Activated T-cell treated with anti-CD3 and anti-CD28 coated beads, Interleukin-2, amount 50 U/mL, for 48 hours (primary cell): ENCODE measurements at places on chromosomes 7 and 10.

- no peak for DNase-seq
Observed at GRCh38 chr10:121154846-121155245, 303.7 kb downstream of the WDR11 start.

GRCh38 chr7:142814451-142814850, 40.4 kb upstream of the EPHB6 start:
- no peak for DNase-seq

GRCh38 chr7:95859429-95859828, 87.1 kb downstream of the DYNC1I1 start:
- DNase-seq: no peak

DNA sequence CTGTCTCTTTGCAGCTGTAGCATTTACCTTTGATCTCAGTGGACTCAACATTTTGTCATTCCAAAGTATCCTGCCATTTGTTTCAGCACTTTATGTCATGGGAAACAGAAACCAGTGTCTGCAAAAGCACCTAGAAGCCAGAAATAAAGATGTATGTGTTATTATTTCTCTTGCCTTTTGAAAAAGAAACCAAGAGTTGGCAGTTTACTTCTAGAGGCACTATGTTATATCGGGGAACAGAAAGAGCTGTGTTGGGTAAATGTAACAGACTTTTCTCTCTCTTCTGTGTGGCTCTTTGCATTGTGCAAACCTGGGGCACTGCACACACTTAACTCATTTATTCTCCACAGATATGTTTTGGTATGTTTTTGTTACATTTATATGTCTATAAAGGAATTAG, 36.7 kb downstream of the ZNF138 start:
- no peak for DNase-seq

DNA sequence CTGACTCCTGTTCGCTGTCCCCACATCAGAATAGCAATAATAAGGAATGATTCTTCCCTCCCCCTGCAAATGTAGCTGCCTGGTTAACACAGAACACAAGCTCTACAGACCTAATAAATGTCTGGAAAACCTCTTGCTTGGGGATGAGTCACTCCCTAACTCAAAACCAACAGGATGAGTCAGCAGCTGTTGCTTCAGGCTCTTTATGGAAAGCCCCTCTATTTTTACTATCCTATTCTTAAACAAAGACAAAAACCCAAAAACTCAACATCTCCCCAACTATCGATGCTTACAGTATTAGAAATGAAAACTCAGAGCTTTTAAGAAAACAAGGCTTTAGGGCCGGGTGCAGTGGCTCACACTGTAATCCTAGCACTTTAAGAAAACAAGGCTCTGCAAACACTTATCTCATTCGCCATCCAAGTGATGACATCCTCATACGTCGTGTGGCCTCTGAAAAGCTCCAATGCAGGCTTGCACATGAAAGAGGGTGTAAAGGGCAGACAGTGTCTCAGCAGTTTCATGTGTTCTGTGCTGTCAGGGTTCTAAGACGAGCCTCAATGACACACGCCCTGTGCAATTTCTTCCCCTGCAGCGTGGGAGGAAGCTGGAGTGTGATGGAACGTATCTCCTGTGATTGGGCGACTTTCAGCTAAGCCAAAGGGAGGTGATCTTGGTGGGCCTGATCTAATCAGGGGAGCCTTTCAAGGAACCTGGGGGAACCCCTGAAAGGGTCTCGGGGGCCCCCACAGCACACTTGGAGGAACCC, 70.1 kb downstream of the AMZ1 start:
- peak; percentile 85 for DNase-seq

DNA sequence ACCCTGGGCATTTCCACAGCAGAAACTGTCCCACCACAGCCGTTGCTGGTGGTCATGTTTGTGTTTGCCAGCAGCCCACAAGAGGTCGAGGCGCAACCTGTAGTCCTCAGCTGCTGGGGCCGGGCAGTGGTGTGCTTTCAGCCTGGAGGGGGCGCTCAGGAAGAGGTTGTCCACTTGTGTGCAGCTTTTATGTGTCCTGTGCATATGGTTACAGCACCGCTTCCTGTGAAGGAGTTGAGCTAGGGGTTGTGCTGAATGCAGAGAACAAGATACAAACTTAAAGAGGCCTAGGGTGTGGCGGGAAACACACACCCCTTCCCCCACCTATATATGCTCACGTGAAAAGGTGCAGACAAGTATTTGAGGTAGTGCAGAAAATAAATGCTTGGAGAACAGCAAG, 29.5 kb upstream of the PFKFB3 start:
- DNase-seq: peak; percentile 77

DNA sequence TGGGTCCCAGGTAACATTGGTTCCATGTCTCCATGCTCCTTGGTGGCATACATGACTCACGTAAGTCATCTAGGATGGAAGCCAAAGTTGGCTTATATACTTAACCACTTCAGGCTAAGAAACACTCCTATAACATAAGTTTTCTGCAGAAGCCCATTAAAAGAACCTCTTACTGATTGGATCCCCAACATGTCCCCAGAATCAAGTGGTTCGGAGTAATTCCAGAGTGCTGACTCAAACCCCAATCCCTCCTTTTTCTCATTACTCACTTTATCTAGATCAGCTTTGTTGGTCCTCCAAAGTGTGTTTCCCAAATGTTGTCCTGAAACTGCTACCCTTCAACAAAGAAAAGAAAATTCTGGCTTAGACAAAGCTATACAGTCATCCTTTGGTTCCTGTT, 10.1 kb upstream of the ATOH7 start:
- DNase-seq: no peak

GRCh38 chr10:95214793-95215192, 20.8 kb downstream of the ACSM6 start:
- DNase-seq: no peak

GRCh38 chr10:3140280-3140679, 32.3 kb downstream of the PITRM1 start:
- DNase-seq: no peak

DNA sequence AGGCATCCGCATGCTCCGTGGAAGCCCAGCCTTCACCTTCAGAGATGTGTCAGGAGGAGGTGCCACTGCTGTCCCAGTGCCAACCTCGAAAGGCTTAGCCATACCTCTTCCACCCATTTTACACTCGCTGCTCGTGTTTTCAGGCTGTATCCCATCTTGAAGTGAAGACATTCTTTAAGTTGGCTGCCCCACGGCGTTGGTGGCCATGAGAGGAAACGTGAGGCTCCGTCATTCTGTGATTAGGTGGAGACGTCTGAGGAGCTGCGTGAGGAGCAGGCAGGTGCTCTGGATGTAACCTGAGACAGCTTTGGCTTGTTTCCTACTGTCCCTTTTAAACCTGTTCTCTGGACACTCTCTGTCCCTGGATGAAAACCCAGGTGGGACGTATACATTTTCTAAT, 159.9 kb upstream of the RNF32 start:
- no peak for DNase-seq

DNA sequence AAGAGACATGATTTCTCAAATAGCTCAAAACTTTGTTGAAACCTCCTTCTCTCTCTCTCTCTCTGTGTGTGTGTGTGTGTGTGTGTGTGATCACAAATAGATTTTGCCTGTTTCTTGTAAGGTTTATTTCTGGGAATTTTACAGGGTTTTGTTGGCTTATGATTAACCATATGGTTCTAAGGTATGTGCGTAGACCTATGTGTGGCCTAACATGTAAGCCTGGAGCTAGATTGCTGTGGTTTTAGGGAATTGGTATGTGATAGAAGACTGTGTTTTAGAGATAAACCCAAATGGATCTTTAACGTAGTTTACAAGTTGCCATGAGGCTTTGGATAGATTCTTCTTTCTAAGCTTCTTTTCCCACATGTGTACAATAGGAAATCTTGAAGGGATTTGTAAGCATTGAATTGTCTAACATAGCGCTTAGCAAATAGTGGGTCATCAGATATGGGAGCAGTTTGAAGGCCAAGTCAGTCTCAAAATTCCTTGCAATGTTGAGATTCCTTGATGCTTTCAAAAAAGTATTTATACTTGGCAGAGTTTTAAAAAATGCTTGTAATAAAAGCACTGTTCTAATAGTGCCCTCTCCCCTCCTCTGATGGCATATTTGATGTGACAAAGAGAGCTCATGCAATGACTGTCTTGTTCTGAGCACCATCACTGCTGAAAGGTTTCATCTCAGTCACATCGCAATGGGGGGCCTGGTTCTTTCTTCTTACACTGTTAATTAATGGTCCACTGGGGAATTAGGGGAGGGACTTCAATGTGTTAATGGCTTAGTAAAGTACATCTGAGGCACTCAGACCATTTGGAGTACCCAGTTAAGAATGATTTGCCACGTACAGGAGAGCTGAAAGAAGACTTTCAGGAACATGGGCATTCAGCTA, 118.2 kb downstream of the SNX10 start:
- no peak for DNase-seq

DNA sequence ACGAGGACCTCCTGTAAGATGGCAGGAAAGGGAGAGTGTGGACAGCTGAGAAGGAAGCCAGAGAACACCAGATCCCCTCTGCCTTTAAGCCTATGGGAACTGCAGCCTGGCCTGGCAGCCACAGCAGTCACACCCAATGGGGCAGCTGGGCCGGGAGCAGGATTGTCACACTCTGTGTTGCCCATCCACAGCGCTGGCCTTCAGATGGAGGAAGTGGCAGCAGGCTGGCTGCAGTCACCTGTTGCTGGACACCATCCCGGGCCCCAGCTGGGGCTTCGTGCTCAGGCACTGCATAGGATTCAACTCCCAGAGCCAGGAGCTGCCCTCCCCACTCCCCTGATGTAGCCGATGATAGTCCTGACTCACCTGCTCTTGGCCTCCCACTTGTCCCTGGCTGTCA, 114.4 kb downstream of the COL13A1 start:
- DNase-seq: no peak

GRCh38 chr10:36638462-36639155, 486.8 kb upstream of the ANKRD30A start:
- no peak for DNase-seq

GRCh38 chr7:50627824-50628361, 62.7 kb upstream of the DDC start:
- DNase-seq: peak; percentile 7

GRCh38 chr7:157432957-157433576, 96.3 kb downstream of the DNAJB6 start:
- peak; percentile 74 for DNase-seq

DNA sequence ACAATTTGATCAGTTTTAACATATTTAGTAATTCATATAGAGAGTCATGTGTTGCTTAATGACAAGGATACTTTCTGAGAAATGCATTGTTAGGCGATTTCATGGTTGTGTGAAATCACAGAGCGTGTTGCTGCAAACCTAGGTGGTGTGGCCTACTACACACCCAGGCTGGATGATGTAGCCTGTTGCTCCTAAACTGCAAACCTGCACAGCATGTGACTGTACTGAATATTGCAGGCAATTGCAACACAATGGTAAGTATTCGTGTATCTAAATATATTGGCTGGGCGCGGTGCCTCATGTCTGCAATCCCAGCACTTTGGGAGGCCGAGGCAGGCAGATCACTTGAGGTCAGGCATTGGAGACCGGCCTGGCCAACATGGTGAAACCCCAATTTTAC, 73.7 kb upstream of the BAIAP2L1 start:
- no peak for DNase-seq

GRCh38 chr7:100719523-100720278, 567 bp upstream of the EPO start:
- DNase-seq: no peak

DNA sequence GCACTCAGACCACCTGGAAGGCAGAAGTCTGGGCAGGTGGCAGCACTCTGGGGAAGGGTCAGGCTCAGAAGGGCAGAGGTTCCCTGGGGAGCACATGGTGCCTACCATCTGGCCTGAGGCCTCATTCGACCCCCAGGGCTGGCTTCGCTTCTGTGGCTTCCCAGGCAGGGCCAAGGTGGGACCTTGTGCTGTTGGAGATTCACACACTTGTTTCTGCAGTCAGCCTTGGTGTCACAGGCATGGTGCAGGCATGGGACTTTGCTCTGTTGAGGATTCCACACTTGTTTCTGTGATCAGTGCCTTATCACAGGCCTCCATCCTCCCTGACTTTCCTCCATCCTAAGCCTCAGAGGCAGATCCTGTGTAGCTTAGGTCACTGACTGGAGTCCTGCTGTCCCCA, 11.3 kb upstream of the FAM241B start:
- no peak for DNase-seq

- DNase-seq: no peak
Observed at GRCh38 chr7:137828456-137828855, 18.3 kb downstream of the DGKI start.

GRCh38 chr10:94376865-94377264, 14.1 kb upstream of the NOC3L start:
- DNase-seq: no peak

DNA sequence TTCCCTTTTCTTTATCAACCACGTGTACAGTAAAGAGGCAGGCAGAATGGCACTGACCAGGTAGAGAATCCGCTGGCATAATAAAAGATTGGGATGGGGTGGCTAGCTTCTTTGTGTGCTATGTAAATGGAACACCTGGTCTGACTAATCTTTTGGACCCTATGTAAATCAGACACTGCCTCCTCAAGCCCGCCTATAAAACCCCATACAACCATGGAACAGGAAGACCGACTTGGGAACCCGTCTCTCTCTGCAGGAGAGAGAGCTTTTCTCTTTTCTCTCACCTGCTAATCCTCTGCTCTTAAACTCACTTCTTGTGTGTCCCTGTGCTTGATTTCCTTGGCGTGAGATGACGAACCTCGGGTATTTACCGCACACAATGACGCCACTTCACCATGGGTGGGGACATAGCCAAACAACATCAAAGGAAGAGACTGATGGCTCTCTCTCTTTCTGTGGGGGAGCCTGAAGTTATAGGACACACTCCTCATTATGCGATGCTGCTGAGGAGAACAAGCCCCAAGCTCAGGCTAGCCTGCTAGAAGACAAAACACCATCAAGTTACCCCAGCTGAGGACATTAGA, 94.2 kb downstream of the ARL5B start:
- DNase-seq: no peak

- DNase-seq: no peak
Observed at GRCh38 chr7:36048902-36049240, 104.2 kb upstream of the EEPD1 start.

DNA sequence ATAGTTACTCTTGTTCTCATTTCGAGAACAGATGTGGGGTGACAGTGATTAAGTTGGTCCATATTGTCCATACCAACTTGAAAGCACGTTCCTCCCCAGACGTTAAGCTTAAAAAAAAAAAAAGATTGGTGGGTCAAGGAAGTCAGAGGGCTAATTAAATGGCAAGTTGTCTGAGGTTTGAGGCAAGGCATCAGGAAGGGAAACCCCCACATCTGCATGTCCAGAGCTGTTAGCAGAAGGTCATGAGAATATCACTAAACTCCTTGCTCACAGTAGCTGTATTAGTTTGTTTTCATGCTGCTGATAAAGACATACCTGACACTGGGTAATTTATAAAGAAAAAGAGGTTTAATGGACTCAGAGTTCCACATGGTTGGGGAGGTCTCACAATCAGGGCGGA, 415.6 kb upstream of the FZD8 start:
- no peak for DNase-seq
